ENCODE measurements at places on chromosomes 1 and 21.

DNA sequence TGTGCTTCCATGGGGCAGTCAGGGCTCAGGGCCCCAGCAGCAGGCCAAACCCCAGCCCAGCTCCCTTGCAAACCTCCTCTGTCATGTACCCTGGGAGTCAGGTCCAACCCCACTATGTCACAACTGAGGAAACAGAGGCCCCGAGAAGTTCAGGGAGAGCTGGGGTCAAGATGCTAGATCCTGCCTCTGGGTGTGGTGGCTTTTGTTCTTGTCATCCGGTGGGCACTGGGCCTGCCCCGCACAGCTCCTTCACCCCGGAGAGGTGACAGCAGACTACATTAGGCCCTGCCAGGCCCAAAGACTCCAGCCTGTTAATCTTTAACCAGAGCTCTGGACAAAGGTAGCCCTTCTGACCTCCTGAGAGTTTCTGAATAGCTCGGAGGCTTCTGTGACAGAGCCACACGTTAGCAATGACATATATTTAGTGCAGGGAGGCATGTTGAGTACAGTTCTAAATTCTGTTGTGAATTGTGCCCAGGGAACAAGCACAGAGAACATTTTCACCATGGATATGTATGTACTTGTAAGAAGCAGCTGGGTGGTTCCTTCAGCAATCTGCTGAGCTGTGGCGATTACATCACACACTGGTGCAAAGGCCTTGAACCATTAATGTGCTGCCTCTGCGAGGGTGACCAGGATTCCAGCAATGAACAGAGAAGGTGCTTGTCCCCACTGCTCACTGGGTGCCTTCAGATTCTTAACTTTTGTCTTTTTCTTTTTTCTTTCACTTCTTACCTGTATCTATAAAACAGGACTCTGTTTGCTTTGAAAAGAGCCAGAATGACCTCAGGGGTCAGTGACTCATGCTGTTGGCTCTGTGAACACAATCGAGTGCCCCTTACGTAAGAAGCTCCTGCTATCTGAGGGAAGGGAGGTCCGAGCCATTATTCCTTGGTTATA lies 102.8 kb downstream of the RHOU start:
- DNase-seq = peak; percentile 74

DNA sequence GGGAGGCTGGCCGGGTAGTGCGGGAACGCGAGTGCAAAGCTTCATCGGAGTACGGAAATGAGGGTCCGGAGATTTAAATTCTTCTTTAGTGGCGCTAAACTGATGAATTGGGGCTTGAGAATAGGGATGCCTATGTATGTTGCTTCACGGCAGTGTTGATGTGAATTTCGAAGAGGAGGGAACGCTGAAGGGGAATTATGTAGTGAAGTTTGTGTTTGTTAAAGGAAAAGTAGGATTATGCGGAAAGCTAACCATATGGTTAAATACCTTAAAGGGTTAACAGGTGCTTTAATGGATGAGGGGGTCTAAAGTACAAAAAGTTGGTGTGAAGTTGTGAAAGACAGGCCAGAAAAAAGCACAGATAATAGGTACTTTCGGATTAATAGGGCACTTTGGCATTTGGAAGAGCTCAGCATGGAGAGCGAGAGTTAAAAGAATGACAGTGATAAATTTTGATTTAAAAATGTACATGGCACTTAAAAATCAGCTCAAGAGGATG lies 1.4 kb downstream of the HS2ST1 start:
- DNase-seq = no peak

- no peak for DNase-seq
Measured at GRCh38 chr21:17911628-17912027, 92.5 kb upstream of the C21orf91 start.

DNA sequence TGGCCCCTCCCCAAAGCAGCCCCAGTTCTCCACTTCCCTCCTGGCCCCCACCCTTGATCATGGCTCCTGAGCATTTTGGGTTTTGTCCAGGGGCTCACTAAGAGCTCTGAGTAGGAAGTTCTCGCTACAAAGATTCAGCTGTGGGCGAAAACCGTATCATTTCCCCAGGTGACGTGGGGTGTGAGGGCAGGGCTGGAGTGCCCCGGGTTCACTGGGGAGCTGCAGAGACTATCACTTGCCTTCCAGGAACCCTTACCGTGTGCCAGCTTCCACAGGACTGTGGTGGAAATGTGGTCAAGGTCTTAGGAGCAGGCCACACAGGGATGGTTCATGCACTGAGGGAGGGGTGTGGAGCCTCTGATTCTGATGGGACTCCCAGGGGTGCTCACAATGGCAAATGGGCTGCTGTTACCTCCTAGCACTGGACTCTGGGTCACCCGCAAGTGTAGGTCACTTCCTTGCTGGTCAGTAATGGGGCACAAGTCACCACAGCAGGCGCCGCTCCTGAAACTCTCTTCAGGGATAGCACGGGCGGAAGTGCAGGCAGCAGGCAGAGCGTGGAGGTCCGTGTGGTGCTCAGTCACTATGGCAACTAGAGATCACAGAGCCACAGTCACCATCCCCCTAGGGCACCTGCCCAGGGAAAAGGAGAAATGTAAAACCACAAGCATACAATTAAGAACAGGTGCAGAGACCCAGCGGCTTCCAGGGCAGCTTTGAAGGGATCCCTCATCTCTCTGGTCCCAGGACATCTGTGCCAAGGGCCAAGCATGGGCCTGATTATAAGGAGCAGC lies 35.4 kb downstream of the RSPH1 start:
- DNase-seq = peak; percentile 31

DNA sequence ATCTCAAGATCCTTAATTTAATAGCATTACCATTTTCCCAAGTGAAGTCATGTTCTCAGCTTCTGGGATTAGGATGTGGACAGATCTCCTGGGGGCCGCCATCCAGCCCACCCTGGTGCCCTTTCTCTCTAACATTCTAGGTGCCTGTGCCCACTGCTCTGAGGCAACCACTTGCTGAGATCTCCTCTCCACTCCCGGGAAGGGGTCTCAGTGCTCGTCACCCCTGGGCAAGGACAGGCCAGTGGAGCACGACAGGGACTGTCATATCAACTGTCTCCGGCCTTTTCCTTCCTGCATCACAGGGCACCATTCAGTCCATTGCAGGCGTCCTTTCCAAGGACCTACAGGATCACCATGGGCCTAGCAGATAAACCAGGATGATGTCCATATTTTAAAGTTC lies 304.8 kb downstream of the AJAP1 start:
- DNase-seq = no peak

DNA sequence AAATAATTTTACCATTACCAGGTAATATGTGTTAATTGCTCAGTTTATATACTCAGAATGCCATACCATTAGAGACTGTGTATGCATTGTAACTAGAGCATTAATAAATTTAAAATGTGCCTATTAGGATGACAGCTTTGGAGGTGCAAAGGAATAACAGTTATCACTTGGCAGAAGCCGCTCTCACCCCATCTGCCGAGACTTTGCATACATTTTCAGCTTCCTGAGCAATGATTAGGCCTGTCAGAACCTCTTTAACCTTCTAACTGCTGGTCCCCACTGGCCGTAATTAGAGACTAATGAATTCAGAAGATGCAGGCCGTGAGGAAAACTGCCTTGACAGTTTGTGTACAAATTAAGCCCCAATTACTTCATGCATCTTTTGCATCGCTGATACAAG lies 158.0 kb upstream of the PROX1 start:
- DNase-seq = no peak

DNA sequence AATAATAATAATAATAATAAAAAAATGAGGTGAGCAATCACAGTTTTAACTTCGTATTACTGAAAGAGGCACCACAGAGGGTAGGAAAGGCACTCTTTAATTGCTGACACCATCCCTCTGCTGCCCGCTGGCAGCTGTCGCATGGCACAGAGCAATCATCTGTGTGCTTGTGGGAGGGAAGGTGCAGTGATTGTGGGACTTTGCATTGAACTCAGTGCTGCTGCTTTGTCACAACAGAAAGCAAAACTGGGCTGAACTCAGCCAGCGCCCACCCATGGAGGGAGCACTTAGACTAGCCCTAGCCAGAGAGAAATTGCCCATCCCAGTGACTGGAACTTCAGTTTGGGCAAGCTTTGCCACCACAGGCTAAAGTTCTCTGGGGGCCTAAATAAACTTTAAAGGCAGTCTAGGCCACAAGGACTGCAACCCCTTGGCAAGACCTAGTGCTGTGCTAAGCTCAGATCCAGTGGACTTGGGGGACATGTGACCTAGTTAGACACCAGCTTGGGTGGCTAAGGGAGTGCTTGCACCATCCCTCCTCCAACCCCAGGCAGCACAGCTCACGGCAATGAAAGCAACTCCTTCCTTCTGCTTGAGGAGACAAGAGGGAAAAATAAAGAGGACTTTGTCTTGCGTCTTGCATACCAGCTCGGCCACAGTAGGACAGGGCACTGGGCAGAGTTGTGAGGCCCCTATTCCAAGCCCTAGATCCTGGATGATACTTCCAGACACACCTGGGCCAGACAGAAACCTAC lies 59.3 kb downstream of the WDR4 start:
- DNase-seq = no peak

DNA sequence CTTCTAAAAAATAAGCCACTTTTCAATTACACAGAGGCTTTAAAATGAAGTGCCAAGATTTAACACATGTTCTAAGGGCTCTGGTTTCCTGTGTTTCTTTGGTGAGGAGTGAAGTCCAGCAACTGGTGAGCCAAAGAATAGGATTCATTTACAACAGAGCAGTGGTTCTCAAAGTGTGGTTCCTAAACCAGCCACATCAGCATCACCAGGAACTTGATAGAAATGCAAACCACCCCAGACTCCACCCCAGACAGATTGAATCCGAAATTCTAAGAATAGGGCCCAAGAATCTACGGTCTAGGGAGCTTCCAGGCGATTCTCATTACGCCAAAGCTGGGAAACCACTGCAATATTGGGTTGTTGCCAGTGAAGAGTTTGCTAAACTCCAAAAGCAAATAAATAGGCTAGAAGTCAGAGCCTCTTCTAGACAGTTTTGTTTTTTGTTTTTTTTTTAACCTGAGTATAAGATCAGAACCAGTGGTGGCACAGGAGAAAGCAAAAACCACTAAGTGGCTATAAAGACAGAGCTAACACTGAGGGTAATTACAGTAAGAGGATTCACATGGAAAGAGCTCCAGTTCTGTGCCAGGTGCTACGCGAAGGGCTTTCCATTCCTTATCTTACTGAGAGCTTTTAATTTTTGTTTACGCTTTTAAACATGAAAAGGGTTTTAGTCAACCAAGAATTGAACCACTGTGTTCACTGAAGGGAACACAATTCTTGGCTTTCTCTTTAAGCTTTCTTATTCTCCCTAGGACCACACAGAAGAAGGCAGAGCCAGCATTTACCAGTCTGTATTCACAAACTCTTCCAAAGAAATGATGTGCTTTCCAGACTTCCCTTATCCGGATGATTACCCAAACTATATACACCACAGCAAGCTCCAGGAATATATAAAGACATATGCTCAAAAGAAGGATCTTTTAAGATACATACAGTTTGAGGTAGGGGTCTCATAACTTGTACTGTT lies 42.4 kb upstream of the FMO2 start:
- DNase-seq = peak; percentile 25

DNA sequence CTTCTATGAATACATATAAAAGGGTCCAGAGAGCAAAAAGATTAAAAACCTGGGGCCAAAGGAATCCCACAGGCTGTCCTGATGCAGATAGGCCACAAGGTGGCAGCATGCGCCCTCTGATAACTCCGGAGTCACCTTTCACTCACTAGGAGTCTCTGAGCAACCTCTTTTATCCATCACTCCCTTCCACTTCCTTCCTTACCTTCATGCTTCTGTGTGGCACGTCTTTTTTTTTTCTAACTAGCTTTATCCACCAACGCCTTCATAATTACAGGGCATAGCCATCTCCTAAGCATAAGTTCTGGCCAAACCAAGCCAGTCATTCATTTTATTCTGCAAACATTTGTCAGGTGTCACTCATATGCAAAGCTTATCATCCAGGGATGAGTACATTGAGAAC lies 3.9 kb upstream of the PGLYRP4 start:
- DNase-seq = peak; percentile 70

- DNase-seq = no peak
Measured at GRCh38 chr1:55282058-55282457, 66.9 kb upstream of the USP24 start.

- DNase-seq = no peak
Measured at GRCh38 chr21:17446737-17447136, 66.1 kb upstream of the CXADR start.

- DNase-seq = no peak
Measured at GRCh38 chr1:233025567-233025966, 75.2 kb downstream of the NTPCR start.

DNA sequence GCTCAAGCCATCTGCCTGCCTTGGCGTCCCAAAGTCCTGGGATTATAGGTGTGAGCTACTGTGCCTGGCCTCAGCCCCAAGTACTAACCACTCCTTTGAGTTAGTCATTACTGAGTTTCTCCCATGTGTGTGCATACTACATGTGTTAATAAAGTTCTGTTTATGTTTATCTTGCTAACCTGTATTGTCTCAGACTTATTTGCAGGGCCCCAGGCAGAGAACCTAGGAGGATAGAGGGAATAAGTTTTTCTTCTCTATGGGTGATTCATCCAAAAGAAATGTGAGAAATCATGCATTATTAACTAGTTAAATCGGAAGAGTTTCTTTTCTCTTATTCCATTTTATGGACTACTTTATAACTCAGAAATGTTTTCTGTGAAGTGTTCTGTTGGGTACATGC lies 203.9 kb upstream of the CACYBP start:
- DNase-seq = no peak

DNA sequence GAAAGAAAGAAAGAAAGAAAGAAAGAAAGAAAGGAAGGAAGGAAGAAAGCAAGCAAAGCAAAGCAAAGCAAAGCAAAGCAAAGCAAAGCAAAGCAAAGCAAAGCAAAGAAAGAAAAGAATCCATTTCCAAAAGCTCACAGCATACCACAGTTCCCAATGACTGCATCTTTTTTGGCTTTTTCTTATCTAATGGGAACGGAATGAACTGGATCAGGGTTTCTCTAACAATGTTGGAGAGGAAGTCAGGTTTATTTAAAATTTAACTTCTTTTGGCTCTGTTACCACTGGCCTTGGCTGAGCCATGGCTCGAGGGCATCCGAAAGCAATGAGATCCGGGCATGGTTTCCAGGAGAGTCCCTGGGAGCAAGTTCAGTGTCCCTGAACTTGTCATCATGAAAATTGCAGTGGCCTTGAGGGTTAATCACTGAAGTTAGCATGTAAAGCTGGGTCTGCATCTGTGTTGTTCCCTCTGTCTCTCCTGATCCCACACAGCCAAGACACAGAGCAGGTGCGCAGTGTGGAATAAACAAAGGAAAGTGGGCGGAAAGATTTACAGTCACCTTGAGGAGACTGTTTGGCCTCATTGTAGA lies 34.6 kb upstream of the CTPS1 start:
- DNase-seq = peak; percentile 74

GRCh38 chr1:1577367-1578011 lies 2.8 kb upstream of the SSU72 start:
- no peak for DNase-seq
